ENCODE measurements at places on chromosomes 6 and 20.

DNA sequence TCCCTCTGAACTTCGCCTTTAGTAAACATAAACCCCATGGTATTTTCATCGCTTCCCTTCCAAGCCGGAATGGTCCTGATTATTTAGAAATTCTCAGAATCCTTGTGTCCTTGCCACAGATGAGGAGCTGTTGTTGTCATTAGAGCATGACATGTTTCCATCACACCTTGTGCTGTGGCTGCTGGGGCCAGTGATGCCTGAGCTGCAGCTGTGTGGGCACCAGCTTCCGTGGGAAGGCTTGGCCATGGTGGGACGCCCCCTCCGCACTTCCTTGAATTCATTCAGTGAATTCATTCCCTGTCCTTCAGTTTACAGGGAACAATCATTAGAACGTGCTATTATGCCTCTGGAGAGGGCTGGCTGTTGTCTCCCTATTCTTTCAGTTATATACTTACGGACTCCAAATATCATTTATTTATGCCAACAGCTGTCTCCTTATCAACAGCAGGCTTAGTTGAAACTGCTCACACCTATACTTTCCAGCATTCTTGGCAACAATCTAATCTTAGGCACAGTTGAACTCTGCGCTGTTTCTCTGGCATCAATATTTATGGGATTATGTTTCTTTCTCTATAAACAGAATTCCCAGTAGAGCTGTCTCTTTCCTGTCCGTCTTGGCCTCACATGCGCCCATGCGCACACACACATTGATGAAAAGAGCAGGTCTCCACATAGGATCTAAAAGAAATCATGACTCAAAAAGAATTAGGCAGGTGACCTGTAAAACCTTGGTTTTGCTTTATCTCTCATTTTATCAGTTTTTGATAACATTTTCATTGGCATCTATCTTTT lies 9.0 kb downstream of the ADGRF1 start:
- DNase-seq, result no peak

- DNase-seq, result no peak
These were observed 820.1 kb downstream of the TENT5A start for GRCh38 chr6:80932359-80932758.

GRCh38 chr6:90583179-90583835 lies 3.6 kb downstream of the MAP3K7 start:
- no peak for DNase-seq

DNA sequence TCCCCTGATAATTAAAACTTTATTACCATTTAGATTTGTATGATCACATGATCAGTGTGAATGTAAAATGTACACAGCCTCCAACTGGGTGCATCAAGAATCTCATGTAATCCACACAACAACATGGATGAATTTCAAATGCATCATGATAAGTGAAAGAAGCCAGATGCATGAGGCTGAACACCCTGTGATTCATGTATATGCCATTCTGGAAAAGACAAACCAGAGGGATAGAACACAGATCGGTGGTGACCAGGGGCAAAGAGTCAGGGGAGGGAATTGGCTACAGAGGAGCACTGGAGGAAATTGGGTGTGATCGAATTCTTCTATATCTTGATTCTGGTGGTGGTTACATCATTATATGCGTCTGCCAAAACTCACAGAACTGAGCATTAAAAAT lies 170.7 kb upstream of the SLC24A3 start:
- DNase-seq, result no peak

DNA sequence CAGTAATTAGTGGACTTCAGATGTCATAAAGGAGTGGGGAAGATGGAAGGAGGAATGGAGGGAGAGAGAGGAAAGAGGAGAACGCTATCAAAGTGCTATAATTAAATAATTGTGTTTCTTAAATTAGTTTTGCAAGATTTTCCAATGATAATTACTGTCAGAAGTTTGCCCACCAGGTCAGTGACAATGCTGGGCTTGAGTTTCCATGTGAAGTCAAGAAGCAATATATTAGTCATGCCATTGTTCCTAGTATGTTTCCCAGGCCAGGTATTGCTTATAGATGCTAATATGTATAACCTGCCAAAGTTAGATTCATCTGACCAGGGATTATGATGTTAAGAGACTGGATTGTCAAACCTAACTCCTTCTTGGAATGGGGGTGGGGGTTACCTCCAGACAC lies 131.9 kb downstream of the GJA10 start:
- DNase-seq, result no peak

- DNase-seq, result no peak
These were observed 49.3 kb downstream of the EZR start for GRCh38 chr6:158769771-158770432.

GRCh38 chr20:54044156-54044555 lies 26.2 kb downstream of the BCAS1 start:
- DNase-seq, result no peak

- no peak for DNase-seq
These were observed 559 bp downstream of the APMAP start for GRCh38 chr20:24991897-24992486.

DNA sequence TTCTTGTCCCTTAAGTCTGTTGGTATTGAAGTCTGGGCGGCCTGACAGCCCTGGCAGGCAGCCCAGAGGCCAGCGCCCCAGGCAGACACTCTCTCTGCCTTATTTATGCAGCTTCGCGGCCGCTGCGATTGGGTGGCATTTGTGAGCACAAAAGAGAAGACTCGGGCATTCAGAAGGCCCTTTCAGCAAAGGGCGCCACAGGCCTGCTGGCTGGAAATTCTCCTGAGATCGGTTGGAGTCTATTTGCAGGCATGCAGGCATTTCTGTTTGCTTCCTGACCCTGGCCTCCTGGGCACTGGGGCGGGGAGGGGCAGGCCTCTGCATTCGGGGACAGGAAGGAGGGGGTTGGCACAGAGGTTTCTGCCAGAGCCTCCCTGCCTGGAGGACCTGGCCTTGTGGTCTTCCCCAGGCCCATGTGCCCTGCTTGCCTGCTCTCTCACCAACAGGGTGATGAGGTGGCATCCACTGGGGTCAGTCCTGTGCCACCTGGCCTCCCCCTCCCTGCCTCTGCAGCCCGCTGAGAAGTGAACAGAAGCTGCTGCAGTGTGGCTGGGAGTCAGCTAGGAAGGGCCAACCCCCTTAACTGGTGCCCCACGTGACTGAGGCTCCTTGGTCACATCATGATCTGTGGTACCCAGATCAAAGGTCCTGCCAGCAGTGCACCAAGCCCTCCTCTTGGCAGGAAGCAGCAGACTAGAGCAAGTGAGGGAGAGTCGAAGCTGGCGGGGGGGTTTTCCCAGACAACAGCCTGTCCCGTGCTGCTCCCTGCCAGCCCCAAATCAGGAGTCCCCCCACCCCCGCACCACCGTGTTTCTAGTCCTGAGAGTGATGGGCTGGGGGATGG lies 16.6 kb upstream of the CCDC167 start:
- DNase-seq, result peak; percentile 85

DNA sequence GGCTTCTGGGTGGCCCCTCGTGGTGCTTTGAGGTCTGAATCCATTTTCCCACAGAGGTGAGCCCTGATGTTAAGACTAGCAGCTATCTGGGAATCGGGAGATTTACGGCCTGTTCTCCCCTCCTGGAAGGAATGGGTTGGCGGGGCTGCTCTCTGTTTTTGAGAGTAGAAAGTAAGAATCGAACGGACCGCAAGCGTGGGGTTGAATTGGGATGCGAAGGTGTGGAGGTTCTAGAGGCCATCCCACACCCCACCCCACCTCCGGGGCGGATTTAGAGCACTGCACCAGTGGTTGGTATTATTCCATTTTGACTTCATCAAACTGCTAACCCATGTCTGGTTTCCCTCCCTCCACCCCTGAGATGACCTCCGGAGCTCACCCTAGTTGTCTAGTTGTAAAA lies 11.5 kb downstream of the PYGB start:
- DNase-seq, result no peak

DNA sequence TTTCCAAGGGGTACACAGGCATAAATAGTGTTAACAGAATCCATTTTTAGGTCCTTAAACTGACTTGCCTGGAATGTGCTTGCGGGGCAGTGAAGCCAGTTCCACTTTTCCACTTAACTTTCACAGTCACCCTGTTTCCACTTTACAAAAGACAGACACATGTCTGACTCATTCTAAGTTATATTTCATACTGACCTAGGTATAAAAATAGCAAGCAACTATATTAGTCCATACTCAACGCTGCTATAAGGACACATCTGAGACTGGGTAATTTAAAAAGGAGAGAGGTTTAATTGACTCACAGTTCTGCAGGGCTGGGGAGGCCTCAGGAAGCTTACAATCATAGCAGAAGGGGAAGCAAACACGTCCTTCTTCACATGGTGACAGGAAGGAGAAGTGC lies 88.2 kb downstream of the MTFR2 start:
- no peak for DNase-seq

DNA sequence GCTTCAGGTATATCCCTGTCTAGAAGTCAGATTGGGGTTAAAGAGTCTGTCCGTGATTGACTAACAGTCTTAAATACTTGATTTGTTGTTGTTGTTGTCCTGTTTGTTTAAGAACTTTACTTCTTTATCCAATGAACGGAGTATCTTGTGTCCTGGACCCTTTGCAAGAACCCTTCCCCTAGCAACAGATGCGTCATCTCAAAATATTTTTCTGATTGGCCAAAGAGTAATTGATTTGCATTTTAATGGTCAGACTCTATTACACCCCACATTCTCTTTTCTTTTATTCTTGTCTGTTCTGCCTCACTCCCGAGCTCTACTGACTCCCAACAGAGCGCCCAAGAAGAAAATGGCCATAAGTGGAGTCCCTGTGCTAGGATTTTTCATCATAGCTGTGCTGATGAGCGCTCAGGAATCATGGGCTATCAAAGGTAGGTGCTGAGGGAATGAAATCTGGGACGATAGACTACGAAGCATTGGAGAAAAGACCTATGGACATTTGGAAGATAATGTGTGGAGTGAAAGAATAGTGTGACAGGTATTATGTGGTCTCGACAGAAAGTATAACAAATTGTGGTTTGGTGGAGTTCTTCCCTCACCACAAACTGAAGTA lies at the start of gene HLA-DRA:
Gene HLA-DRA (plus strand): TSS at position 286 of the 613 bp plus-strand sequence. CDS start 64 bp downstream, at position 350.
- no peak for DNase-seq

DNA sequence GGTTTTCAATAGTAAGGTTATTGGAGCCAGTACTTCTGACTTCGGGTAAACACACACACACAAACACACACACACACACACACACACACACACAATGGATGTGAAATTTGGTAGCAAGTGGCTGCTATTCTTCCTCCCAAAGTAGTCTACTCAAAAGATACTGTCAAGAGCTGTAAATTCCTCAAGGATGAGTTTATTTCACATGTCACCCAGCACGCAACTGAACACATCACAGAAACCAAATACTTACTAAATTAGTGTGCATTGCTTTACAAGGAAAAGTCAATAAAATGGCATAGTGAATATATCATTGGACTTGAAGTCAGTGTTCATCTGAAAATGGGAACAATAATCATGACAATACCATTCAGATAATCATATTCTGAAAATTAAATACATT lies 32.9 kb downstream of the MMUT start:
- no peak for DNase-seq

DNA sequence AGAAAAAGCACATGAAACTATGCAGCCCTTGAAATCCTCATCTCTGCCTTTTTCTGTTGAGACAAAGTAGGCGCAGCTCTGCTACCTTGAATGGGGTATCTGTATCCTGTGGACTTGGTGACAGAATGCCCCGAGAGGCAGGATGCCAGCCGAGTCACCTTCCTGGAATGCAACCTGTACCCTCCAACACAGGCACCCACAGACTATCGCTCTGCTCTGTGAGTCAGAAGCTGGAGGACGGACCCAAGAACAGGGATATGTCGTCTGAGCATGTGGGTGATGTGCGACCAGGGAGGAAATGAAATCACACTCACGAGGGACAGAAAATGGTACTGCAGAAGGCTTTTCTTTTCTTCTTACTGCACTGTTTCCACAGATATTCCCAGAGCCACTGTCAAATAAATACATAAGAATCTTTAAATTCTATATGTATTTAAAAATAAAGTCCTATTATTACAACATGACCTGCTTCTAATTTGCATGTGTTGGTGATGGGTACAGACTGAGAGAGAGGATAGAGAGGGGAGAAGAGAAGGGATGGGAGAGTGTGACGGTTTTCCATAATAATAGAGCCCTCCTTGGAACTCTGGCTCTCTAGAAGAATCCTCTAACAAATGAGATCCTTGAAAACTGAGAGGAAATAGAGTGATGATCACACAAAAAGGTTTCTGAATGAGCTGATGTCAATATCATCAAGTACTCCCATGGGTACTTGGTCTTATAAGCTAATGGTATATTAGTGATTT lies 308.1 kb downstream of the FOXC1 start:
- no peak for DNase-seq

DNA sequence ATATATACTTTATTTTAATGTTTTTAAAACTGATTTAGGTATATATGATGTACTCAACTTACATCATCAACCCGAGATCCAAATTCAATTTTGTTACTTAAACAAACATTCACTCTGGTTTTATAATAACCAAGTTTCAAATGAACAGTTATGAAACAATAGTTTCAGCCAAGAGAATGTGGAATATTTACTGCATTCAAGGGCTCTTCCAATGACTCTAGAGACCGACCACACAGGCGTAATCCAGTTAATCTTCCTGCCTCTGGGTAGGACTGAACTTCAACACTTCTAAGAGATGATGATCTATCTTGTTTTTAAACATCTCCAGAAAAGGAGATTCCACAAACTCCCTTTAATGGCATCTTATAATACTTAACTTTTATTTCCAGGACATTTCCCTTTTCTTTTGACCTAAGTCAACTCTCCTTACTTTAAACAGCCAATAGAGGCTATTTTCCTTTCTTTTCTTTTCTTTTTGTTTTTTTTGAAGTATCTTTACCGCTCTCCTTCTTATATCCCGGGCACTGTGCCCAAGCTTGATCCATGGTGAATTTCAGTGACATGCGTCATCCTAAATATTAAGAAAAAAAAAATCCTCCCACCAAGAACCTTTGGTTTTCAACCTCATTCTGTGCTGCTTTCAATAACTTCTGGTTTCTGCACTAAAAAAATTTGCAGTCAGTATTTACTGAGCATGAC lies 110.1 kb downstream of the KIF13A start:
- DNase-seq, result no peak

- DNase-seq, result no peak
These were observed 58.9 kb upstream of the GATA5 start for GRCh38 chr20:62534526-62535221.

- DNase-seq, result no peak
These were observed 18.4 kb downstream of the LAMA4 start for GRCh38 chr6:112235956-112236355.

GRCh38 chr6:105493736-105494135 lies 90.9 kb upstream of the PREP start:
- no peak for DNase-seq

DNA sequence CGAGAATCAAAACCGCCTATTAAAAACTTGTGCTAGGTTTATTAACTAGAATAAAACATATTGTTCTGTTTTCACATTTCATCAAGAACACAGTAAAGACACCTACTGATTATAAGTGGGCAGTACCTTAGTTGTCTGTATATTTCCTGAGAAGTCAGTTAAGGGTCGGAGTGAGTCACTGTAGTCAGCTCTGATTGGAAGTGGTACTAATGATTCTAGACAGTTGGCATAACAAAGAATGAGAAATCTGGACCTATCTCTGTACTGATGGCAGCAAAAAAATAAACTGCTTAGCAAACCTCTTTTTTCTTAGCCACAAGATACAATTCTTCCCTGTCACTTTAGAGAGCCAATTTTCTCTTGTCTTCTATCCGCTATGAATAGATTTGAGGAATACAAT lies 387.3 kb upstream of the ADGRB3 start:
- DNase-seq, result no peak

- no peak for DNase-seq
These were observed 9.6 kb upstream of the RHAG start for GRCh38 chr6:49646130-49646824.

All from stimulated activated CD4-positive, alpha-beta T cell treated with anti-CD3 and anti-CD28 coated beads, Interleukin-1b, Interleukin-23, amount 100 ng/mL, for 1 hour (primary cell).